ENCODE measurements at places on chromosomes 12 and 14.

GRCh38 chr12:59084511-59085375, 164.4 kb upstream of the LRIG3 start:
- H3K36me3 ChIP-seq: no peaks in the 10 kb centered on the region
- H3K27ac ChIP-seq: peak overlapping the region; percentile 19
- H3K27me3 ChIP-seq: no peaks in the 10 kb centered on the region

GRCh38 chr12:2119266-2119665, 66.5 kb downstream of the CACNA1C start:
- no peaks in the 10 kb centered on the region for H3K27me3 ChIP-seq
- H3K36me3 ChIP-seq: peaks cover 11% of the 10 kb centered on the region
- 0 out of 2 replicates have a peak, but pooled peaks cover 6% of the 10 kb centered on the region for H3K4me1 ChIP-seq
- no peak overlapping the region for H3K4me3 ChIP-seq
- no peak overlapping the region for H3K27ac ChIP-seq

DNA sequence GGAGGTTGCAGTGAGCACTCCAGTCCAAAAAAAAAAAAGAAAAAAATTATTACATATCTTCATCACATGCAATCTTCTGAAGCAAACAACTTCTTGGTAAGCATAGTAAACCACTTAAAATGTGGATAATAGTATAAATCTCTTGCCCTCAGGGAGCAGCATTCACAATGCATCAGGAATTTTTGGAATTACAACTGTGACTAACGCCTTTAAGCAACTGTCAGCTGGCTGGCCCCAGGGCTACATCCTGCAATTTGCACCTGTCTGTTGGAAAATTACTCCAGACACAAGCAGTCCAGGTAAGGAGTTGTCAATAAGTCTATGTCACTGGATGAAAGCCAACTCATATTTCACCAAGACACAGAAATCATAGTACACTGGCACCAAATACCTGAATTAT, 5.5 kb upstream of the SLC7A7 start:
- DNase-seq: peak; percentile 62
- H3K4me1 ChIP-seq: peaks cover 36% of the 10 kb centered on the region
- H3K27me3 ChIP-seq: no peaks in the 10 kb centered on the region
- H3K36me3 ChIP-seq: no peaks in the 10 kb centered on the region
- no peak overlapping the region for H3K27ac ChIP-seq
- H3K4me3 ChIP-seq: no peak overlapping the region

GRCh38 chr12:40825156-40825555, 132.9 kb downstream of the CNTN1 start:
- H3K27ac ChIP-seq: no peak overlapping the region
- H3K4me3 ChIP-seq: no peak overlapping the region
- H3K36me3 ChIP-seq: no peaks in the 10 kb centered on the region
- H3K4me1 ChIP-seq: no peaks in the 10 kb centered on the region
- H3K27me3 ChIP-seq: no peaks in the 10 kb centered on the region

GRCh38 chr14:95191445-95192199, 34.3 kb upstream of the DICER1 start:
- no peak for DNase-seq
- H3K36me3 ChIP-seq: no peaks in the 10 kb centered on the region
- H3K4me1 ChIP-seq: no peaks in the 10 kb centered on the region
- H3K27ac ChIP-seq: no peak overlapping the region

DNA sequence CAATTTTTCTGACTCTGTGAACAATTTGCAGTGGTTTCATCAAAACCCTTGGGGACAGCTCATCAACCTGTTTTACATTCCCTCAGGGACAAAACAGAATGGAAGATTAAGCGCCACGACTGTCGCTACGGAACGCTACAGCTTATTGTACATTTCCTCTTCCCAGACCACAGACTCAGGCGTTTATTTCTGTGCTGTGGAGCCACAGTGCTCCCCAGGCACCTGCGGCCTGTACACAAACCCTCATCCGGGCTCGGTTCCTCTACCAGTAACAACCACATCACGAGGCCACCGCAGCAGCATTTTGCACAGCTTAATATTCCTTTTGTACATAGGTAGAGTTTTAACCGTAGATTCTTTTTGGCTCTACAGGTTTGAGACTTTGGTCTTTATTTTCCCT, 397.4 kb upstream of the OR4E1 start:
- H3K4me3 ChIP-seq: no peak overlapping the region
- no peaks in the 10 kb centered on the region for H3K36me3 ChIP-seq
- no peak overlapping the region for H3K27ac ChIP-seq
- H3K27me3 ChIP-seq: no peaks in the 10 kb centered on the region
- DNase-seq: no peak

GRCh38 chr14:28776482-28777266, 10.1 kb downstream of the FOXG1 start:
- no peak for DNase-seq
- H3K4me3 ChIP-seq: no peak overlapping the region
- H3K27ac ChIP-seq: no peak overlapping the region
- H3K36me3 ChIP-seq: no peaks in the 10 kb centered on the region

- 0 out of 2 replicates have a peak, but pooled peaks cover 7% of the 10 kb centered on the region for H3K27me3 ChIP-seq
- no peaks in the 10 kb centered on the region for H3K36me3 ChIP-seq
- H3K4me3 ChIP-seq: no peak overlapping the region
- H3K4me1 ChIP-seq: no peaks in the 10 kb centered on the region
Observed at GRCh38 chr12:4112290-4112689, 161.3 kb upstream of the CCND2 start.

DNA sequence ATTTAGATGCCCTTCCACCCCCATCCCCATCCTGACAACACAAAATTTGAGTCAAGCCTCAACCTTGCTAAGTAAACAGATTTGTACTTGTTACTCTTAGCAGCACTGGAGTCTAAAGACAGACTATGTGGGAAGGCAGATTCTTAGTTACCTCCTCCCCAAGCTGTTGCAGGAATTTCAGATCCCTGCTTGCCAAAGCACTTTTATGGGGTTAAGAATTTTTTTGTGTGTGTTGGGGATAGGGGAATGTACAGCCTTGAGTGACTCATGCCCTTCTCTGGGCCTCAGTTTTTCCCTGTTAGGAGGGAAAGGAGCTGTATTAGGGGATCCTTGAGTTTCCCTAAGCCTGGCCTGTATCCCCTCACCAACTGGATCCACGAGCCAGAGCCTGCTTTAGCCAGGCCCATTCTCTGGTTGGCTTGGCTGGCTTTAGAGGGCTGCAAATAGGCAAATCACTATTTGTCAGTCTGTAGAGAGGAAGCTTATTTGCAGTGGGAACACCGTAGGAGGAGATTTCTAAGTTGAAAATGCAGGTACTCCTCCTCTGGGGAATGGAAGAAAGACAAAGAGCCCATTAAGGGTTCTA, 27.7 kb upstream of the RNU6-8 start:
- H3K4me3 ChIP-seq: no peak overlapping the region
- no peaks in the 10 kb centered on the region for H3K27me3 ChIP-seq
- peak overlapping the region; percentile 66 for H3K27ac ChIP-seq
- H3K36me3 ChIP-seq: no peaks in the 10 kb centered on the region

- H3K27ac ChIP-seq: no peak overlapping the region
- H3K36me3 ChIP-seq: no peaks in the 10 kb centered on the region
- DNase-seq: no peak
- H3K4me3 ChIP-seq: no peak overlapping the region
- no peaks in the 10 kb centered on the region for H3K4me1 ChIP-seq
- peaks cover 93% of the 10 kb centered on the region for H3K27me3 ChIP-seq
Observed at GRCh38 chr14:36510874-36511273, 9.2 kb downstream of the NKX2-1 start.

GRCh38 chr12:65510584-65511050, 232.1 kb downstream of the MSRB3 start:
- peaks cover 10% of the 10 kb centered on the region for H3K4me1 ChIP-seq
- no peaks in the 10 kb centered on the region for H3K27me3 ChIP-seq
- no peaks in the 10 kb centered on the region for H3K36me3 ChIP-seq
- H3K4me3 ChIP-seq: no peak overlapping the region
- no peak for DNase-seq
- no peak overlapping the region for H3K27ac ChIP-seq

DNA sequence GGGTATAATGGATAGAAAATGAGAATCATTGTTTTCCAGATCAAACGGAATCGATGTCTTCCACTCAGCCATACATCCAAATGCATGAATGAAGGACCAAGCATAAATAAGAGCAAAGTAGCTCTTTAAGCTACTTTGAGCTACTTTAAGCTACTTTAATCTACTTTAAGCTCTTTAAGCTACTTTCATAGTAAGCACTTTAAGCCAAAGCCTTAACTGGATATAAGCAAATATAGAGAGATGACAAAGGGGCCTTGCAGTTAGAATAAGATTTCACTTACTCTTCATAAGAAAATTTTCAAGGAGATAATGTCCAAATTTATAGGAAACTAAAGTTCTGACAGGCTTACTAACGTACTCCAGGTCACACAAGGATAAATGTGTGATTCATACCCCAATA, 355.6 kb upstream of the KITLG start:
- no peak overlapping the region for H3K4me3 ChIP-seq
- H3K27me3 ChIP-seq: no peaks in the 10 kb centered on the region
- peaks cover 13% of the 10 kb centered on the region for H3K4me1 ChIP-seq
- no peaks in the 10 kb centered on the region for H3K36me3 ChIP-seq
- no peak for DNase-seq

- peak overlapping the region; percentile 10 for H3K27ac ChIP-seq
- H3K27me3 ChIP-seq: no peaks in the 10 kb centered on the region
- H3K36me3 ChIP-seq: no peaks in the 10 kb centered on the region
- H3K4me3 ChIP-seq: peak overlapping the region; percentile 75
- H3K4me1 ChIP-seq: peaks cover 5% of the 10 kb centered on the region
Observed at GRCh38 chr12:15590180-15590826, 198.9 kb downstream of the EPS8 start.

- H3K4me1 ChIP-seq: no peaks in the 10 kb centered on the region
- no peaks in the 10 kb centered on the region for H3K27me3 ChIP-seq
- DNase-seq: no peak
- no peak overlapping the region for H3K27ac ChIP-seq
Observed at GRCh38 chr14:48350971-48351370, 675.6 kb upstream of the MDGA2 start.

GRCh38 chr14:55389330-55389729, 22.3 kb downstream of the ATG14 start:
- H3K27ac ChIP-seq: peak overlapping the region; percentile 54
- H3K4me3 ChIP-seq: no peak overlapping the region
- peaks cover 13% of the 10 kb centered on the region for H3K36me3 ChIP-seq
- peak; percentile 76 for DNase-seq

- no peak for DNase-seq
- no peaks in the 10 kb centered on the region for H3K27me3 ChIP-seq
Observed at GRCh38 chr12:82931349-82932116, 244.8 kb downstream of the TMTC2 start.

DNA sequence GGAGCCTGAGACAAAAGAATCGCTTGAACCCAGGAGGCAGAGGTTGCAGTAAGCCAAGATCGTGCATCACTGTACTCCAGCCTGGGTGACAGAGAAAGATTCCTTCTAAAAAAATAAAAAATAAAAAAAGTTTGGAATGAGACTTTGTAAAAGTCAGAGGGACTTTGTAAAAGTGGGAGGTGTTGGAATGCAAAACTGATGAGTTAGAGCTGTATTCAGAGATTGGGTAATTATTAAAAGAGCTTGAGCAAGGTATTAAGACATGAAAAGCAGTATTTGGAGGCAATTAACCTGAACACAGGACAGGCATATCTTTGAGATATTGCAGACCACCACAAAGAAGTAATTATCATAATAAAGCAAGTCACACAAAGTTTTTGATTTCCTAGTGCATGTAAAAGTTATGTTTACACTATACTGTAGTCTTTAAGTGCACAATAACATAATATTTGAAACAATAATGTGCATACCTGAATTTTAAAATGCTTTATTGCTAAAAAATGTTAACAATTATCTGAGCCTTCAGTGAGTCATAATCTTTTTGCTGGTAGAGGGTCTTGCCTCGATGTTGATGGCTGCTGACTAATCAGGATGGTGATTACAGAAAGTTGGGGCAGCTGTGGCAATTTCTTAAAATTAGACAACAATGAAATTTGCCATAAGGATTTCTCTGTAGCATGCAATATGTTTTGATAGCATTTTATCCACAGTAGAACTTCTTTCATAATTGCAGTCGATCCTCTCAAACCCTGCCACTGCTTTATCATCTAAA, 33.1 kb downstream of the PHLDA1 start:
- no peak overlapping the region for H3K4me3 ChIP-seq
- DNase-seq: peak; percentile 72
- peak overlapping the region; percentile 60 for H3K27ac ChIP-seq

- no peaks in the 10 kb centered on the region for H3K4me1 ChIP-seq
- no peak for DNase-seq
- H3K27ac ChIP-seq: no peak overlapping the region
- no peak overlapping the region for H3K4me3 ChIP-seq
Observed at GRCh38 chr14:26897196-26897595, 299.4 kb upstream of the NOVA1 start.

GRCh38 chr12:80269803-80270552, 170.6 kb downstream of the OTOGL start:
- peak overlapping the region; percentile 58 for H3K27ac ChIP-seq
- no peaks in the 10 kb centered on the region for H3K27me3 ChIP-seq
- peak overlapping the region; percentile 44 for H3K4me3 ChIP-seq

DNA sequence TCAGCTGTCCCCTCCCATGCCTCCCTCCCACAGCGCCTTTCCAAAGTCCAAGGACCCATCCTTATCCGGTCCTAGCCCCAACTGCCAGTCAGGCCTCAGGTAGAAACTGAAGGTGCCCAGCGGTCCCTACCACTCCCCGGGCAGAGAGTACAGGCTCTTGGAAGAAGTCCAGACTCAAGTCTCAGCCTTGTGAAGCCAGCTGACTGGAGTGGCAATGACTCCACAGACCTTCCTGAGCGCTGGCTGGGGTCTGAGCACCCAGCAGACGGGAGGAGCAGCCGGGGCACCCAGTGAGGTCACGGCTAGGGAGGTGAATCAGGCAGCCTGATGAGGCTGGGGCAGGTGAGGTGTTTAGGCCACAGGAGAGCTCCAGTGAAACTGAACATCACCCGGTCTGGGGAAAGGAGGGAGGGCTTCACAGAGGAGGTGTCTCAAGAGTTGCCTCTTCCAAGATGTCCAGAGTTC, 60.0 kb downstream of the ITPK1 start:
- H3K27ac ChIP-seq: no peak overlapping the region
- H3K4me1 ChIP-seq: peaks cover 14% of the 10 kb centered on the region
- no peak overlapping the region for H3K4me3 ChIP-seq
- no peaks in the 10 kb centered on the region for H3K27me3 ChIP-seq
- no peaks in the 10 kb centered on the region for H3K36me3 ChIP-seq

- H3K4me3 ChIP-seq: no peak overlapping the region
- H3K36me3 ChIP-seq: no peaks in the 10 kb centered on the region
- H3K4me1 ChIP-seq: peaks cover 20% of the 10 kb centered on the region
- no peak overlapping the region for H3K27ac ChIP-seq
- H3K27me3 ChIP-seq: no peaks in the 10 kb centered on the region
- DNase-seq: no peak
Observed at GRCh38 chr12:11743423-11744409, 94.2 kb downstream of the ETV6 start.
